ENCODE measurements at places on chromosomes 7 and 10. TPM values are rescaled to one million over a fixed set of nuclear protein-coding genes. Genes with fewer than 3 reads are reported as not detected.

Gene H2BK1
- polyA plus RNA-seq: 0.35 TPM

Gene SORBS1
- polyA plus RNA-seq: 42.2 TPM

Gene RAMP3
- 32.0 TPM for polyA plus RNA-seq

Gene SRRT
- polyA plus RNA-seq: 197 TPM

Gene SFMBT2
- polyA plus RNA-seq: 4.0 TPM

Gene CYP3A5
- 15.3 TPM for polyA plus RNA-seq

Gene PLXDC2
- polyA plus RNA-seq: 56.9 TPM

Gene CARD11
- polyA plus RNA-seq: 2.4 TPM

Gene BZW2
- polyA plus RNA-seq: 80.5 TPM

Gene NKX2-3
- not detected for polyA plus RNA-seq

Gene MACROH2A2
- polyA plus RNA-seq: 71.6 TPM

Gene PLEKHS1
- polyA plus RNA-seq: 0.23 TPM

Gene LIPN
- not detected for polyA plus RNA-seq

Gene GPR146
- 4.6 TPM for polyA plus RNA-seq

Gene SLC26A3
- polyA plus RNA-seq: not detected

Gene KCNIP2
- polyA plus RNA-seq: 6.8 TPM

Gene UPK3B
- 18.0 TPM for polyA plus RNA-seq

Gene PRKAR2B
- polyA plus RNA-seq: 11.2 TPM

Gene ASB10
- not detected for polyA plus RNA-seq

Gene GHITM
- 113 TPM for polyA plus RNA-seq

Gene OR2A12
- 0.03 TPM for polyA plus RNA-seq

Gene MYO1G
- polyA plus RNA-seq: 1.8 TPM

Gene FAM221A
- polyA plus RNA-seq: 13.5 TPM

Gene ITGA8
- 64.9 TPM for polyA plus RNA-seq

Gene NIPSNAP2
- 82.4 TPM for polyA plus RNA-seq

Gene STEAP1B
- 3.4 TPM for polyA plus RNA-seq

Gene ZNF503
- polyA plus RNA-seq: 43.6 TPM

Gene TRPV5
- polyA plus RNA-seq: 0.24 TPM

Gene ARHGEF35
- polyA plus RNA-seq: 9.0 TPM

Gene NAT16
- polyA plus RNA-seq: 0.08 TPM

Gene RSPH10B2
- polyA plus RNA-seq: 0.74 TPM

Gene PNLIPRP2
- polyA plus RNA-seq: not detected

Gene PCLO
- polyA plus RNA-seq: 5.2 TPM

Gene CTBP2
- polyA plus RNA-seq: 85.4 TPM

Gene INPP5F
- 40.6 TPM for polyA plus RNA-seq

Gene C10orf67
- polyA plus RNA-seq: 0.15 TPM

Gene LIPM
- polyA plus RNA-seq: 0.12 TPM
